ENCODE measurements at places on chromosomes 6 and 20.

GRCh38 chr6:15048367-15048766 lies 197.5 kb upstream of the JARID2 start:
- DNase-seq = no peak

DNA sequence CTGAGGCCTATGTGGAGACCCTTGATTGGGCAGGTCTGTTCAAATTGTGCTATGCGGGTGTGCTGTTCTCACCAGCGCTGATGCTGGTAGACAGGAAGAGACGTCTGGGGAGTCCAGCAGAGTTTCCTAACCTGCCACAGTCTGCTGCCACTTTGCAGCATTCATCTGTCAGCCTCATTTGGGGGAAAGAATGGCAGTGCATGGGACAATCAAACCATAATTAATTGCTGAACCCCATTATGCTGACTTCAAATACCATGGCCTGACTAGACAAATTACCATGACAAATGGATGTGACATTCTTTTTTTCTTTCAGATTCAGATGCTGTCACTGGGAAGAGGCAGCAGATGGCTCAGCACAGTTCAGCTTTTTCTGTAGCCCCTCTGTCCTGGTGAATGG lies 171.4 kb upstream of the SYNDIG1 start:
- DNase-seq = no peak

- DNase-seq = no peak
These were observed 21.9 kb upstream of the BEND6 start for GRCh38 chr6:56932910-56933477.

- DNase-seq = no peak
These were observed 226.2 kb upstream of the MAN1A1 start for GRCh38 chr6:119575721-119576120.

DNA sequence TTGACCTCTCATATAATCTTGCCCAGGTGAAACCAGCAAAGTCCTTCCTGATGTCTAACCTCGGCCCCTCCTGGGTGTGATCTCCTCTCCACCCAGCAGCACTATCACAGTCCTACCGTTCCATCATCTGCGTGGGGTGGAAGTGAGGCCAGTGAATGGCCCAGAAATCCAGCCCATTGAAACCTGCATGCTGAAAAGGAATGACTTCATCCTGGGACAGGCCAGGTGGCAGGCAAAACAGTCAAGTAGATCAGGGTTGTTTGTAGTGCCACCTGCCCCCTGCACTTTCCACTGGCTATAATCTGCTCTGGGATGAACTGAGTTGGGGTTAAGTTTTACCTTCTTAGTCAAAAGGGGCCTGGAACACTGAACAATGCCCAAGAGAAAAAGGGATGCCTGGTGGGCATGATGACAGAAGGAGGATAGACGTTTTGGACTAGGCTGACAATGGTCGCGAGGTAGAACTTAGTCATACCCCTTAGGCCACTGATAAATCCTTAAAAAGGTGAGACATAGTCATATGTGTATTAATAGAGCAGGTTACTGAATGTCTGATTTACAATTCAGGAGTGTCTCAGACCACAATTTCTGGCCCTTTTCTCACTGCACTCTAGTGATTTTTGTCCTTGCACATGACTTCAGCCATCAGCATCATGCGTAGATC lies 8.1 kb upstream of the HSP90AB1 start:
- no peak for DNase-seq

DNA sequence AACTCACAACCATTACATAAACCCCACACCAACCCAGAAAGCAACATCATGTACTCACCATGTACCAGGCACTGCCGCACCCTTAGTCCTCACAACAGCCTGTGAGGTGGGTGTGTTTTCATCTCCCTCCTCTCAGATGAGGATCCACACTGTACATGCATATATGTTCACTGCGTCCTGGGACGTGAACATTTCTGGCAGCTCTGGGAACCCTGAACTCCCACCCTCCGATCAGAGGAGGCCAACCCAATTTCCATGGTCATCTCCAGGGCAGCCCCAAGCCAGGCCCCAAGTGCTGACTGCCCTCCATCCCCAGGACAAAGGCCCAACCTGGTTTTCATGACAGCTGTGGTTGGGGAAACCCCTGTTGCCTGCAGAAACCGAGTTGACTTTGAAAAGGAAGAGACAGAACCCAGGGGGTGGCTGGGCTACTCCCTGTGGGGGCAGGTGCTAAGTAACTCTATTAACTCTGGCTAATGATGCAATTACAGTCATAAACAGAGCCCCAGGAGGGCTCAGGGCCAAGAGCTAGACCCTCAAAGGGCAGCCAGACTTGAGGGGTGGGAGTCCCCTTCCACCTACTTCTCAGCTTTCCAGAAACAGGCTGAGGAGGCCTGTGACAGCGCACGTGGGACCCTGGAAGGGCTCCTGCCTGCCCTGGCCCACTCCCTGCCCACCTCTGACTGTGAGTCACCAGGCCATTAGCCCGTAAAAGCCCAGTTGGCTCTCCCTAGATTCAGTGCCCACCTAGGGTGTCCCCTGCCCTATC lies 2.6 kb downstream of the TFEB start:
- DNase-seq = no peak

GRCh38 chr6:25794784-25795183 lies 37.1 kb downstream of the SLC17A1 start:
- no peak for DNase-seq

GRCh38 chr6:36289281-36289878 lies 19.5 kb downstream of the PNPLA1 start:
- no peak for DNase-seq

- DNase-seq = no peak
These were observed 610 bp downstream of the ZNF217 start for GRCh38 chr20:53592992-53593465.

- DNase-seq = no peak
These were observed 82.6 kb downstream of the EPB41L2 start for GRCh38 chr6:130980310-130981032.

DNA sequence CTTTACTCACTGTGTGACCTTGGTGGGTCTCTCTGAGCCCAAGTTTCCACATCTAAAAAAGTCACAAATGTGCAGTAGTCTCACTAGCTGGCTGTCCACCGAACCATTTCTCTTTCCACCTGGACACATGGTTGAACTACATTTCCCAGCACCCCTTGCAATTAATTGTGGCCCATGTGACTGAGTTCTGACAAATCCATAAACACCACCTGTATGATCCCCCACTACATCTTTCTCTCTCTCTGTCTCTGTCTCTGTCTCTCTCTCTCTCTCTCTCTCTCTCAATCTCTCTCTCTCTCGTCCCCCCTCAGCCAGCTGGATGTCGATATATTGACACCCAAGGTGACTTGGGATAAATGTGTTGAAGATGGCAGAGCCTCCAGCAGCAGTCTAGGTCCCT lies 42.8 kb downstream of the SNHG17 start:
- DNase-seq = no peak

DNA sequence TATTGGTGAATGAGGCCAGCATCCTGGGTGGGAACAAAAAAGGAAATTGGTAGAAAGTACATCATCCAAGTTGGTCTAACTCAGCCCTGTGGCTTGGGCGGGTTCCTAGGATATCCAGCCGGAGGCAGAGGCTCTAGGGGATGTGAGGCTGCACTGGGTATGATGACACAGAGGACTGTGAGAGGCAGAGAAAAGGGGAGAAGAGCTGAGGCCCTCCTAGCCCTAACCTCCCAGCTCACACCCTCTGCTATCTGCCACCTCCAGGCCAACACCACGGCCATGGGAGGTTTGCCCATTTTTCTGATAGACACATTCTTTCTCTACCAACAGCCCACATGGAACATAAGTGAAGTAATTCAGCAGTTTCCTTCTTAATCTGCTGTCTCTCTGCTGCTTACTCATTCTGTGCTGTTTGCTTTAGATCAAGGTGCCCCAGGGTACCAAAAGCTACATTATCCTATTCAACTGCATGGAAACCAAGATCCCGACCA lies 284.4 kb downstream of the ESR1 start:
- no peak for DNase-seq

GRCh38 chr6:78324213-78324612 lies 543.1 kb upstream of the IRAK1BP1 start:
- no peak for DNase-seq

GRCh38 chr20:56766528-56766927 lies 137.4 kb downstream of the TFAP2C start:
- no peak for DNase-seq

DNA sequence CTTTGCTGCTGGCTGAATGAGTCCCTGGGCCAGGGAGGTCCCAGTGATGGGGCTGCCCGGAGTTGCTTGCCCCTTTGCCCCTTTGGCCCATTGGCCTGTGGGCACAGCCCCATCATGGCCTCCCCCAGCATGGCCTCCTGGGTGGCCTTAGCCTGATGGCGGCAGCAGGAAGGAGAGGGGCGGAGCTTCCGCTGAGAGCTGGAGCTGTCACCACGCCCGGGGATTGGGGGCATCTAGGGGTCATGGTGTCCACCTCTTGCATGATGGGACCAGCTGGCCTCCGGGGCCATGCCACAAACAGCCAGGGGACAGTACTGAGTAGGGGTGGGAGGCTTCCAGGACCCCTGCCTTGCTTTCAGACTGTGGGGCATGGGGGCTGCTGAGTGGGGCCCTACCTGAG lies 31.5 kb upstream of the GATA5 start:
- no peak for DNase-seq

Data from mesenteric fat pad (tissue), 1 donor.